ENCODE measurements at places on chromosomes 2 and 18.

- H3K36me3 ChIP-seq, result no peaks in the 10 kb centered on the region
- H3K4me3 ChIP-seq, result no peak overlapping the region
- H3K27ac ChIP-seq, result no peak overlapping the region
- no peak for DNase-seq
These were observed 797.5 kb upstream of the ID2 start for GRCh38 chr2:7884338-7884737.

GRCh38 chr2:11732587-11732986, 13.8 kb upstream of the LPIN1 start:
- H3K27me3 ChIP-seq, result no peaks in the 10 kb centered on the region
- no peak overlapping the region for H3K4me3 ChIP-seq
- no peaks in the 10 kb centered on the region for H3K4me1 ChIP-seq
- no peaks in the 10 kb centered on the region for H3K36me3 ChIP-seq

DNA sequence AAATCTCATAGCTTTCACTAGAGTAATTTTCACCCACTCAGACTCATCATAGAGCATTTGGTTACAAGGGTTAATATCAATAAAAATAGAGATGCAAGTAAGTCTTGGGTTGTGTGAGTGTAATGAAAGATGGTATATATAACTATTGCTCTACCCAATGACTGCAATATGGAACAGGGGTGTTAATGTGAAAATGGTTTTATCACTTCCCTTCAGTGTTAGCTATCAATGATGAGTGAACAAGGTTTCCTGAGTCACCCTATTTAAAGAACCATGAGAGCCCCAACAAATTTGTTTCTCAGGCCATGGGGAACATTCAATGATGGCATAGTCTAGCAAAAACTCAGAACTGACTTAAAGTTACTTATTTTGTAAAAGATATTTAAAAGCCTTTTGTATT, 1133.6 kb upstream of the ZEB2 start:
- no peaks in the 10 kb centered on the region for H3K4me1 ChIP-seq
- H3K36me3 ChIP-seq, result no peaks in the 10 kb centered on the region
- DNase-seq, result no peak
- no peak overlapping the region for H3K27ac ChIP-seq
- no peak overlapping the region for H3K4me3 ChIP-seq

DNA sequence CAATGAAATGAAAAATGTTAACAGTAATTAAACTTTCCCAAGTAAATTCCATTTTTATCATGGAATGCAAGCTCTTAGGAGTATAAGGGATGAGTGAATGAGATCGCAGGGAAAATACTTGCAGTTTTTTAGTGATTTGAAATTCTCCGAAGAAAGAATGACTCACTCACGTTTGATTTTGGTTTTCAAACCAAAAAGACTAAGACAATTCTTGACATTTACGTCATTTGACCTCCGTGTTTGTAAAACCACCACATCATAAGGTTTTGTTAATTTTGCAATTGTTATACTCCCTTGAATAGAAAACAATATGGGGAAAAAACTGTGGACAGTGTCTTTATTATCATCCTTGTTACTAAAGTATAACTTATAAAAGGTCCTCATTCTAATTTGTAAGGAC, 29.4 kb downstream of the COL4A4 start:
- no peak for DNase-seq
- no peak overlapping the region for H3K4me3 ChIP-seq
- H3K36me3 ChIP-seq, result no peaks in the 10 kb centered on the region

- H3K27me3 ChIP-seq, result no peaks in the 10 kb centered on the region
- H3K27ac ChIP-seq, result no peak overlapping the region
- DNase-seq, result no peak
- no peak overlapping the region for H3K4me3 ChIP-seq
- H3K36me3 ChIP-seq, result no peaks in the 10 kb centered on the region
These were observed 42.1 kb upstream of the TTC39C start for GRCh38 chr18:23972453-23972852.

DNA sequence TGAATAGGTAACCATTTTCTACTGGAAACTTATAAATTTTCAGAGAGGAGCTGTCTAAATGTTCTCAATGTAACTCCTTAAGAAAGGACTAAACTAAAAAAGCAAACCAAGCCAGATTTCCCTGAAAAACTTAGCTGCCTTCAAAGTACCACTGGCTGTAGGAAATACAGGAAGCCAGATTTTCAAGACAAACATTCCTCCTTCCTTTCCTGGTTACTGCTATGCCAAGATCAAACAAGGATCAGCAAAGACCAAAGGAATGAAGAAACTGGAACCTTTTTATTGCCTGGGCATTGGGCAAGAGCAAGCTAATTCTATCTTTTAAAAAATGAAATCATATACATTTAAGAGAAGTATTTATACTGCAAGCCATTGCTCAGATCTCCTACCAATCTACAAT, 212.7 kb downstream of the DYM start:
- H3K4me1 ChIP-seq, result no peaks in the 10 kb centered on the region
- no peak overlapping the region for H3K27ac ChIP-seq
- no peak for DNase-seq
- no peaks in the 10 kb centered on the region for H3K27me3 ChIP-seq
- H3K4me3 ChIP-seq, result no peak overlapping the region

GRCh38 chr18:42635378-42636048, 480.0 kb downstream of the RIT2 start:
- no peak overlapping the region for H3K4me3 ChIP-seq
- H3K36me3 ChIP-seq, result no peaks in the 10 kb centered on the region
- H3K27me3 ChIP-seq, result no peaks in the 10 kb centered on the region
- DNase-seq, result no peak
- peaks cover 3% of the 10 kb centered on the region for H3K4me1 ChIP-seq
